HFFc6 (cell line): ENCODE measurements at places on chromosomes 12 and 14. TPM values are rescaled to one million over a fixed set of nuclear protein-coding genes. Genes with fewer than 3 reads are reported as not detected.
A peak's percentile ranks its signal among the peaks of the same experiment; 100 is the strongest.

STAC3 gene
- total RNA-seq: 0.43 to 0.60 TPM (median 0.55 TPM) in 3 replicates

IL26 gene
- not detected in 3 replicates for total RNA-seq

GOLGA5 gene
- 44.0 and 47.7 TPM in 2 replicates for total RNA-seq

IFI27 gene
- total RNA-seq: 0.46 TPM in 1 of 2 replicates, not detected in the other

DNA sequence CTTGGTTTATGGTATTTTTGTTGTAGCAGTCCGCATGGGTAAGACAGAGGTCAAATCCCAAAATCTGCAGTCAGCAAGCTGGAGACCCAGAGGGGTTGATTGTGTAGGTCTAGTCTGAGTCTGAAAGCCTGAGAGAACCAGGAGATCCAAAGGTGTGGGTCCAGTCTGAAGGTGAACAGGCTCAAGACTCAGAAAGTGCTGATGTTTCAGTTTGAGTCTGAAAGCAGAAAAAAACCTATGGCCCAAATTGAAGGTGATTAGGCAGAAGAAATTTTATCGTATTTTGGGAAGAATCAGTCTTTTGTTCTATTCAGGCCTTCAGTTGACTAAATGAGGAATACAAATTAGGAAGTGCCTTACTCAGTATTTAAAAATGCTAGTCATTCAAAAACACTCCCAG, 807.8 kb upstream of the FOXG1 start:
- no peak overlapping the region for H3K4me3 ChIP-seq
- no peaks in the 10 kb centered on the region for H3K27me3 ChIP-seq
- H3K36me3 ChIP-seq: no peaks in the 10 kb centered on the region
- no peaks in the 10 kb centered on the region for H3K4me1 ChIP-seq

GRCh38 chr12:56205445-56205844, 16.2 kb upstream of the SMARCC2 start:
- no peak overlapping the region for H3K4me3 ChIP-seq
- H3K27me3 ChIP-seq: peaks cover 4% of the 10 kb centered on the region
- no peak for DNase-seq
- peaks cover 31% of the 10 kb centered on the region for H3K4me1 ChIP-seq

- no peak for DNase-seq
- H3K36me3 ChIP-seq: peaks cover 8% of the 10 kb centered on the region
Measured at GRCh38 chr14:67492538-67492937, 4.0 kb upstream of the TMEM229B start.

DNA sequence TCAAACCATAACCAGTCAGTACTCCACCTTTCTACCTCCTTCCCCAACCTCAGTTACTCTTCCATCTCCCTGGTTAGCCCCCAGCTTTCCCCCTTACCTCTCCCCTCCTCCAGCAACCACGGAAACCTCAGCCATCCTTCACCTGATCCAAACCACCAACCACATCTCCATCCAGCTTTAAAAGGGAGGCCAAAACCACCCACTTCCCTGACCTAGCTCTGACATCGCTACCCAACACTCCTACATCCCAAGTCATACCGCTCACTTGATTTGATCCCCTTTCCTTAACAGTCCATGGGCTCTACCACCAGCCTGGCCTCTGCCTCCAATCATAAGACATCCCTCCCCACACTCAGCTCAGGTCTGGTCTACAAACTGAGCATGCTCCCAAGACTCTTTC, 1.5 kb downstream of the RAB35 start:
- H3K27me3 ChIP-seq: no peaks in the 10 kb centered on the region; the same call in 1 of the 2 replicates
- peak overlapping the region; percentile 100 for H3K4me3 ChIP-seq
- peaks cover 25% of the 10 kb centered on the region for H3K36me3 ChIP-seq
- peaks cover 55% of the 10 kb centered on the region for H3K4me1 ChIP-seq
- peak overlapping the region; percentile 97 for H3K27ac ChIP-seq

DNA sequence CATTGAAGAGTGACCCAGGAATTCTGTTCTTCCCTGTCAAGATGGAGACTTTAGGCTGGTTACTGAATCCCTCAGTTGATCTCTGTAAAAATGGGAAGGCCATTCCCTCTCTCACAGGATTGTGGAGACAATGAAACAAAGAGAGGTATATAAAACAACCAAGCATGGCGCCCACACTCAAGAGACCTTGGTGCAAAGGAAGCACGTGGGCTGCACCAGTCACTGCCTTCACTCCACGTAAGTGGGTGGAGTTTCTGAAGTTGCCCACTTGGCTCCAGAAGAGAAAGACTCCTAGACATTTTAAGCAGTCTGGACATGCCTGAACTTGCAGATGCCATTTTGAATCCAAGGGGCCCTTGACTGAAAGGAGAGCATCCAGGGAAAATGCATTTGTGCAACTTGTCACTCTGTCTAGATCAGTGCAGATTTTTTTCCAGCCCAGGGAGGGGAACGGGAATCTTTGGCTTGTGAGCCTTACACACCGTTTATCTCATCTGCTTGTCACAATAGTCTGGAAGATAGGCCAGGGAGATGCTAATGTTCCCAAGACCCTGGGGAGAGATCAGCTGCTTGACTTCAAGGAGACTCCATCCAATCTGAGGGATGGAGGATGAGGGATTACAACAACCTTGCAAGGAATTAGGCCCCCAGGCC, 96.9 kb upstream of the TBX3 start:
- no peak for DNase-seq
- no peak overlapping the region for H3K4me3 ChIP-seq
- H3K4me1 ChIP-seq: peaks cover 45% of the 10 kb centered on the region
- H3K27ac ChIP-seq: no peak overlapping the region
- H3K27me3 ChIP-seq: peaks cover 1% of the 10 kb centered on the region
- H3K36me3 ChIP-seq: no peaks in the 10 kb centered on the region

DNA sequence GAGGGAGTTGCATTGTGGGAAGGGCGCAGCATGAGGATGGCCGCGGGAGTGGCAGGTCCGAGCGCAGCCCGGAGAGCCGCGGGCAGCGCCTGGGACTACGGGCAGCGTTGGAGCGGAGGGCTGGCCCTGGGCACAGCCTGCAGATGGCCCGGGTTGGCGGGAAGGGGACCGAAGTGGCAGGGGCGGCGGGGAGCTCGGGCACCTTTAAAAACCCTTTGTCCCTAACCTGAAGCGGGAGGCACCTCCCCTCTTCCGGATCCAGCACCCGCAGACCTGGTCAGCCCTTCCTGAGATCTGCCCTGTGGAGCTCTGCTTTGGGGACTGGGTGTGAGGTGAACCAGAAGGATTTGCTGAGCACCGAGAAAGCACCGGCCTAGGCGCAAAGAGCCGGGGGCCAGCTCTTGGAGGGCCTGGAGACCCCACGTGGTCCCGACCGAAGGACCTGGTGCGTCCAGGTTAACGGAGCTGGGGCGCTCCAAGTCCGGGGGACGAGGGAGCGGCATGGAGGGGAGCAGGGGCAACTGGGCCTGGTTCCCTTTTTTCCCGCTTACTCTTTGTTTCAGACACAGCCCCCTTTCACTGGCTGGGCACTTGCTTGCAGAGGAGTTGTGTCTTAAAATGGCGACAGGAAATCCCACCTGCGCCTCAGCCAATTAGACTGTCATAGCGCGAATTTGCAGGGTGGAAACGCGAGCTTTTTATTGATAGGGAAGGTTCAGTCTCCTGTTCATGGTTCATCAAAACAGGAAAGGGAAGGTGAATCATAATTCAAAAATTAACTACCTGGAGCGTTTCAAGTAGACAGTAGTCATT, 792 bp upstream of the SLC38A1 start:
- H3K36me3 ChIP-seq: peaks cover 3% of the 10 kb centered on the region; the same call in 1 of the 2 replicates
- H3K4me1 ChIP-seq: no peaks in the 10 kb centered on the region
- peak overlapping the region; percentile 18 for H3K4me3 ChIP-seq

DNA sequence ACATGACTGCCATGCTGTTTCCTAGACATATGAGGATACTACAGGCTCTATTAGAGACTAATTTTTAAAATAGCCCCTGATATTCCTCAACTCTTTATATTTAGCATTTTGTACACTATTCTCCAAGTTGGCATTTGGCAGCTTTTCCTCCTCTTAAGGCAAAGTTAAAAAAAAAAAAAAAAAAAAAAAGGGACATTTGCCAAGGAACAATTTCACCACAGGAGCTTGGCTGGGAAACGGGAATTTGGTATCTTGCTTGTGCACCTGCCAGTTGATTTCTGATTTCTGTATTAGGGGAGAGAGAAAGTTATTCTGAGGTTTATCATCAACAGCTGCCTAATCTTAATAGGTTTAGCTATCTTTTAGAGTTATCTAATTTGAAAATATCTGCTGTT, 87.2 kb downstream of the CAND1 start:
- no peak overlapping the region for H3K27ac ChIP-seq
- peaks cover 58% of the 10 kb centered on the region for H3K4me1 ChIP-seq
- no peaks in the 10 kb centered on the region for H3K27me3 ChIP-seq

DNA sequence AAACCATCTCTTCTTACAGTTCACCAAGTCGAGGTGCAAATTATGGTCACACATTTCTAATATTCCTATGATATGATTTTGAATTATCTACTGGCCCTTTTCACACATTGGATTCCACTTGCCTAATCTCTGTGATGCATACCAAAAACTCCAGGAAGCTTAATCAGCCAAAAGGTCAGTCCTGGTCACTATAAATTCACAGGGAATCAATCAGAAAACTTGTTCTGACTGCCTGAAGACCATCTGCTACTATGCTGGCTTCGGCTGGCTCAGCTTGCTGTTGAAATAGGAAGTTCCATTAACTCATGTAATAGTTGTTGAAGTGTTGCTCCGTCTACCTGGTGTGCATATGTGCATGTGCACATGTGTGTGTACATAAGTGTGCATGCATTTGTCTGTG, 142.8 kb upstream of the FLRT2 start:
- H3K27me3 ChIP-seq: no peaks in the 10 kb centered on the region
- H3K4me1 ChIP-seq: peaks cover 8% of the 10 kb centered on the region
- H3K4me3 ChIP-seq: no peak overlapping the region
- no peak overlapping the region for H3K27ac ChIP-seq
- DNase-seq: no peak

DNA sequence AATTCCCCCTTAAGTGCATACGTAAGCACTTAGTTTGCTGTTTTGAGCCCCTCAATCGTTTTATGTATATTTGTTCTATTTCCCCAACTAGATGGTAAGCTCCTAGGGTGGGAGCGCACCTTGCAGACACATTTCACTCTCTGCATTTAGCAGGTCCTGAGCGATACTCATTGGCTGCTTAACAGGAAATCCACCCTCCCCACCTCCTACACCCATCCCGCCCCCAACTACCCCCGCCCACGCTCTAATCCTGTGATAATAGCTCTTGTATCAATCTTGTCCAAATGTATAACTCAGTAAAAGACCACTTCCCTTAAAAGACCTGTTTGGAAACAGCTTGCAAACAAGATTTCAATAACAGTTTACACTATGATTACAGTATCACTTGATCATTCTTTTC, 8.1 kb downstream of the LPAR5 start:
- H3K27me3 ChIP-seq: peaks cover 9% of the 10 kb centered on the region
- peaks cover 18% of the 10 kb centered on the region for H3K4me1 ChIP-seq
- no peak overlapping the region for H3K27ac ChIP-seq
- H3K4me3 ChIP-seq: peak overlapping the region; percentile 1; the same call in 1 of the 2 replicates
- DNase-seq: no peak

GRCh38 chr14:55571125-55571889, 8.7 kb upstream of the KTN1 start:
- H3K4me3 ChIP-seq: no peak overlapping the region
- H3K27me3 ChIP-seq: no peaks in the 10 kb centered on the region; the same call in 1 of the 2 replicates
- H3K36me3 ChIP-seq: no peaks in the 10 kb centered on the region
- no peak overlapping the region for H3K27ac ChIP-seq
- peaks cover 11% of the 10 kb centered on the region; the same call in 1 of the 2 replicates for H3K4me1 ChIP-seq

GRCh38 chr14:84857571-84857970, 672.4 kb upstream of the FLRT2 start:
- H3K4me1 ChIP-seq: no peaks in the 10 kb centered on the region
- no peak overlapping the region for H3K4me3 ChIP-seq
- DNase-seq: no peak
- no peak overlapping the region for H3K27ac ChIP-seq
- H3K36me3 ChIP-seq: no peaks in the 10 kb centered on the region; the same call in 1 of the 2 replicates

DNA sequence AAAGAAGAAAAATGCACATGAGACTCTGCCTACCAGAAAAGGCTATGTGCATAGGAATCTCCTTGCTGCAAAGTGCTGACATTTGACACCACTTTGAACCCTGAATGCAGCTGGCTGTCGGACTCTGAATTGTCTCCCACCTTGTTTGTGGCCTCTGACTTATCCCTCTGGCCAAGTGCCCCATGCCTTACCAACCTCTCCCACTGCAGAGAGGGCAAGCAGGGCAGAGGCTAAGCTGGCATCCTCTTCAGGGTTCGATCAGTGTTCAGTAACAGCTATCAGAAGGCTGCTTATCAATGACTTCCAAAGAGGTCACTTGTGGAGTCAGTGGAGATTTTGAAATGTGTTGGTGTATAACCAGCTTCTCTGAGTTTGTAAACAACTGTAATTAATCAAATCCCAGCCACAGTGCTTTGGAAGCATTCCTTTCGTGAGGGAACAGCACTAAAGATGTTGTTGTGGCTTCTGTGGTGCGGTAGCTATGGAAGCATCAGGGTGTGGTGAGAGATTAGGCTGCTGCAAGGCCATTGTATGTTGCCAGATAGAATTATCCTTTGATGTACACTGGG, 22.6 kb upstream of the BMP4 start:
- H3K4me3 ChIP-seq: no peak overlapping the region
- peaks cover 17% of the 10 kb centered on the region for H3K4me1 ChIP-seq
- no peak overlapping the region for H3K27ac ChIP-seq

GRCh38 chr12:106774808-106775524, 484 bp downstream of the RIC8B start:
- H3K4me1 ChIP-seq: peaks cover 23% of the 10 kb centered on the region
- peaks cover 2% of the 10 kb centered on the region; the same call in 1 of the 2 replicates for H3K27me3 ChIP-seq
- no peaks in the 10 kb centered on the region for H3K36me3 ChIP-seq
- peak overlapping the region; percentile 100 for H3K27ac ChIP-seq

DNA sequence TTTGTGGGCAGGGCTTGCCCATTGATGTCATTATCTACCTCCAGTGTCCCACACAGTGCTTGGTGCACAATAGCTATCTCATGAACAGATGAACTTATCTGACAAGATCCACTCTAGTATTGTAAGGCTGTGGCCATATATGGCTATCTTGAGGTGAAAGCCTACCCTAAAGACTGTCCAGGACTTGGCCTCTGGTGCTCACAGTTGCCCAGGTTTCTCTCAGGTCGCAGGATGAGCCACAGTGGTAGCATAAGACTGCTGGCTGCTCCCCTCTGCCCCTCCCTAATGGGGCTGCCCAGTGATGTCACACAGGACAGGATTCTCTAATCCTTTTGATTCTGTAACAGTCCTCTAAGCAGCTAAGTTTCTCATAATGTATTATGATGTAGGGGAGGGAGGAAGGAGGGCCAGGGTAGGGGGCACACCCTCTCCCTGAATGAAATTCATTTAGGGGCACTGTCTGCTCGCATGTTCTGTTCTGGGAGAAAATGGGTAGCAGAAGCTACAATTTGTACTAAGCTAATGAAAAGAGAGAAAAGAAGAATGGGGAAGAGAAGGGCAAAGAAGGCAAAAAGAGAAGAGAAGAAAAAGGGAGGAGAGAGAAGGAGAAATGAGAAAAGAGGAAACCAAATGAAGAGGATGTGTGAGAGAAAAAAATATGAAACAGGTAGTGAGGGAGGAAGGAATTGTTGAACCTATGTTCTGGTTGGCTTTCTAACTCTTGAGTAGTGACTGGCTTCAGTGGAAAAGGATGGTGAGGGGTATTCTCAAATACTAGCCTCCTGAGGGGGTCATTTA, 3.4 kb upstream of the PPM1A start:
- H3K27me3 ChIP-seq: peaks cover 8% of the 10 kb centered on the region
- peaks cover 23% of the 10 kb centered on the region for H3K4me1 ChIP-seq
- no peak for DNase-seq
- no peak overlapping the region for H3K27ac ChIP-seq
- H3K4me3 ChIP-seq: no peak overlapping the region
- no peaks in the 10 kb centered on the region for H3K36me3 ChIP-seq
